ENCODE measurements at places on chromosomes 3 and 15.

- no peak for DNase-seq
Measured at GRCh38 chr15:51874751-51875644, 45.5 kb downstream of the TMOD3 start.

DNA sequence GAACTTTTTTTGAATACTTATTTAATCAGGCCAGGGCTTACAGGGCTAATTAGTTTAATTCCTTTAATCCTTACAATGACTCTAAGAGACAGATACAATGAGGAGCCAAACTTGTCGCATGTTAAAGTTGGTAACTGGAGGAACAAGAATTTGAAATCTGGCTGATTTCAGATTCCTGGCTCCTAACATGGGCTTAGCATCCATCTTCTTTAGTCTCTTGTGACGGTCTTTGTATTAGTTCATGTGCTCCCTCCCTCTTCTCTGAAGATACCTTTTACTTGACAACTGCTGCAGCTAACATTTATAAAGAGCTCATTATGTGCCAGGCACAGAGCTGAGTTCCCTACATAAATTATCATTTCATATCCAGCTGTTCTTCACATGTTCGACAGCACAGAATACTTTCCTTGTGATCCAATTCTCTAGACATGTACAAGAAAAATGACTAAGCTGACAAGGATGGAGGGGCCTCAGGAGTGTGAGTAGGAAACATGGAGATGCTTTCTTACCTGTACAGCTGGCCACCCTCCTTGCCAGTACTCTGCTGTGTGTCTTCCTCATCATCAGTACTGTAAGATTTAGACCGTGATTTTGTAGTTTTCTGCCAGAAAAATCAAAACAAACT lies 206.8 kb upstream of the STRIT1 start:
- no peak for DNase-seq

- DNase-seq: no peak
Measured at GRCh38 chr15:64740311-64741170, 34.8 kb downstream of the RBPMS2 start.

DNA sequence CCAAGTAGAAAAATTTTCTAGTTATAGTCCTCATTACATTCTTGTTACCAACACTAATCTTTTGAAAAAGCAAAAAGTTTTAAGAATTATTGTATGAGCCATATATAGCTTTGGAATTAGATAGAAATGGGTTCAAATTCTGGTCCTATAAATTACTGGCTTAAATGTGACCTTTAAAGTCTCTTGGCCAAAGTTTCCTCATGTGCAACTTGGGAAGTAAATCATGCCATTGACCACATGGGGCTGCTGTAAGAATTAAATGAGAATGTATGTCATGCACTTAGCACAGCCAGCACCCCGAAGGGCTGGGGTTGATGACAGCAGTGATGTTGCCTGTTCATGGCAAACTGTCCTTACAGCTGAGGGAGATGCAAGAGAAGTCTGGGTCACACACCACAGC lies 108.3 kb downstream of the TOP2B start:
- DNase-seq: no peak

GRCh38 chr15:61556037-61556648 lies 327.0 kb upstream of the RORA start:
- no peak for DNase-seq

DNA sequence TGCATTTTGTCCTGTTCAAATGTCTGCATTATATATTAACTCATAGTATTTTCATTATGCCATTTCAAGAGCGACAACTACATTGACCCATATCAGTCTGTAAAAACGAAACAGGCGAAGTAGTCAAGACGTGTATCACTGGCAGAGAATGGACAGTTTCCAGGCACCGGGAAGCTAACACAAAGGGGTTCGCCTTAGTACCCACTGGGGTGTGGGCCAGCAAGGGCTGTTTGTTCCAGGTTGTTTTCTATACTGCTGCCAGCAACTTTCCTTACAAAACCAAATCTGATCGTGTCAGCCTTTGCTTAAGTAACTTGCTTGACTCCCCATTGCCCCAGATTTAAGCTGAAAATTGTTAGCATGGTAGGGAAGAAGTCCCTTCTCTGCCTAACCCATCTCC lies 87.1 kb downstream of the CGNL1 start:
- no peak for DNase-seq

GRCh38 chr3:73955494-73956070 lies 330.8 kb upstream of the PDZRN3 start:
- no peak for DNase-seq

All from progenitor cell of endocrine pancreas (in vitro differentiated cells).